NCI-H1930 (cell line): ENCODE measurements at places on chromosomes 11 and 22.

DNA sequence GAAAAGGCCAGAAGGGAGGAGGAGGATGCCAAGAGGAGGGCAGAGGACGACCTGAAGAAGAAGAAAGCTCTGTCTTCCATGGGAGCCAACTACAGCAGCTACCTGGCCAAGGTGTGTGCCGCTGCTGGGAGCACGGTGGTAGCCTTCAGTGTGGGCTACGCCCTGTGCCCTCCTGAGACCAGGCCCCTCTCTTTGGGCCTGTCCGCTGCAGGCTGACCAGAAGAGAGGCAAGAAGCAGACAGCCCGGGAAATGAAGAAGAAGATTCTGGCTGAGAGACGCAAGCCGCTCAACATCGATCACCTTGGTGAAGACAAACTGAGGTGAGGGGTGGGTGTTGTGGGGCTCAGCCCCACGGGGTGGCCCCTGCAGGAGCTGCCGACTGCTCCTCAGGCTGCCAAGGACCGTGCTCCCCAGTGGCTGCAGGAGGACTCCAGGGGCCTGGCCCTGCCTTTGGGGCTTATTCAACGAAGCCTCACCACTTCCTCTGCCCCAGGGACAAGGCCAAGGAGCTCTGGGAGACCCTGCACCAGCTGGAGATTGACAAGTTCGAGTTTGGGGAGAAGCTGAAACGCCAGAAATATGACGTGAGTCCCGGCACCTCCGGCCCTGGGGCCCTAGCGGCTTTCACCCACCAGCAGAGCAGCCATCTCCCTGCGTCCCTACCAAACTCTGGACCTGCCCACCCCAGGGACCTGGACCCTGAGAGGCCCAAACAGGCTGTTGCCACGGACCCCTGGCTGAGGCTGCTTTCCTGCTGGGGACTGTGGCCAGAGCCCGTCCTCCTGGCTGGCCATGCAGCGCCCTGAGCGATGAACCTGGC lies 12.6 kb upstream of the MRPL23 start:
- no peak for DNase-seq

DNA sequence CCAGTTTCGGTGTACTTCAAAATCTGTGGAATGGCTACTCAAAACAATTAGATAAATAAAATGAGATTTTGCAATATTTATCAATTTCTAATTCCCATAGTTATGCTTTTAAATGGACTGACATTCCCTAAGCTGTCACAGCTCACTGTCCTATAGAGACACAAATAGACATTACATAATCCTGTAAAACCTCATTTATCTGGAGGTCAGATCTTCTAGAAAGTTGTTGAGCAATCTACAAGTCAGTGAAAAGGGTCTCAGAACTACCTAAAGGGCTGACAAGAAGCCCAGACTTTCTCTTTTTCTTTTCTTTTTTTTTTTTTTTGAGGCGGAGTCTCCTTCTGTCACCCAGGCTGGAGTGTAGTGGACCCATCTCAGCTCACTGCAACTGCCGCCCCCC lies 12.0 kb downstream of the ALG8 start:
- DNase-seq, result no peak

- DNase-seq, result no peak
These were observed 23.2 kb upstream of the BIRC3 start for GRCh38 chr11:102293873-102294601.

DNA sequence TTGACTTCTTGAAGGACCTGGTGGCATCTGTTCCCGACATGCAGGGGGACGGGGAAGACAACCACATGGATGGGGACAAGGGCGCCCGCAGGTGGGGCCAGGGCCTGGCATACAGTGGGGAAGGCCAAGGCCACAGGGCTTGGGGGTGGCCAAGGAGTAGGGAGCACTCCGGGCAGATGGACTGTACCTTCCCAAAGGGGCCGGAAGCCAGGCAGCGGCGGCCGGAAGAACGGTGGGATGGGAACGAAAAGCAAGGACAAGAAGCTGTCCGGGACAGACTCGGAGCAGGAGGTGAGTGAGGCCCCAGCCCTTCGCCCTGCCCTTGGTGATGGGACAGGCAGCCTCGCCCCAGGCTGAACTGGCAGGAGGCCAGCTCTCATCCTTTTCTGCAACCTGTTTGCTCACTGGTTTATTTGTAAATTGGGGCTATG lies 1.2 kb downstream of the DRAP1 start:
- no peak for DNase-seq

DNA sequence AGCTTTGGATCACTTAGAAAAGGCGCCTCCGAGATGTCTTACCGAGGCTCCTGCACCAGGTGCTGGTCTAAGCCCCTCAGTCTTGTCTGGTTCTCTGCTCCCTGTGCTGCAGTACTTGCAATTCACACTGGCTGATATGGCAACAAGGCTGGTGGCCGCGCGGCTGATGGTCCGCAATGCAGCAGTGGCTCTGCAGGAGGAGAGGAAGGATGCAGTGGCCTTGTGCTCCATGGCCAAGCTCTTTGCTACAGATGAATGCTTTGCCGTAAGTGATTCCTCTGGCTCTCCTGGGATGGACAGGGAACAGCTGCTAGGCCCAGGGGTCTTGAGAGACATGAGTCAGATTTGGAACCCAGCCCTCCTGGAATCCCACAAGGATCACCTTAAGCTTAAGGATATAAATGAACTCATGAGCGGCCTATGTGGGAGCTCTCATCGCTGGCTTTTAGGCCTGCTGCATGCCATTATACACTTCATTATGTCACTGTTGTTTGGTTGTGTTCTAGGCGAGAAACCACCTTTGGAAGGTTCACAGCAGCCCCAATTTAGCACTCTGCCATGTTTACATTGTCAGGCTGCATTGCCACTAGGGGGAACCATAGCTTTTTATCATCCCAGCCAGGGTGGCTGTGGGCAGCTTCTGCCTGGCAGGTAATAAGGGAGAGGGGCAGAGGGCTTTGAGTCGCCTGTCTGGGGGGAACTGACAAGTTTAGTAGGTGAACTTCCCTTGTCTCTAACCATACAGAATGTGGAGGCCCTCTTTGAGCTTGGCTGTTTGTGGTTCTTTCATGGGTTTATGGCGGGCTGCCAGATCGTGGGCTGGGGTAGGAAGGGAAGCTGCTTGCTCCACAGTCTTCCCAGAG lies 8.5 kb downstream of the ACAD8 start:
- DNase-seq, result peak; percentile 19

DNA sequence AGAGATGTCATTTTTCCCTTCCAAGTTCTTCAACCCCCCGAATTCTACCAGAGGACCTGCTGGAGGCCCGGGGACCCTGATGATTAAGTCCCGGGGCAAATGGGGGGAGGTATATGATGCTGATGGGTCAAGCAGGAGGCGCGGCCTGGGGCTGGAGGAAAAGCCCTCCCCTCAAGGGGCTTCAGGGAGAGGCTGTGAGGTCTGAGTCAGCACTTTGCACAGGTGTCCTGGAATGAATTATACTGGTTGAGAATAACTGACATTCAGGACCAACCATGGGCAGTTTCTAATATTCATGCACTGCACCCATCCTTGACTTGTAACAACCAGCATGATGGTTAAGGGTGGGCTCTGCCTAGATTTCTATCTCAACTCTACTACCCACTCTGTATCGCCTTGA lies 146.8 kb upstream of the SYT13 start:
- DNase-seq, result no peak

GRCh38 chr11:10379871-10380568 lies 75.0 kb upstream of the AMPD3 start:
- no peak for DNase-seq

GRCh38 chr11:119530509-119530908 lies 107.5 kb upstream of the THY1 start:
- no peak for DNase-seq

- no peak for DNase-seq
These were observed 5.2 kb upstream of the ZP1 start for GRCh38 chr11:60862171-60862570.

GRCh38 chr11:81359476-81359875 lies 1374.2 kb downstream of the FAM181B start:
- DNase-seq, result no peak

DNA sequence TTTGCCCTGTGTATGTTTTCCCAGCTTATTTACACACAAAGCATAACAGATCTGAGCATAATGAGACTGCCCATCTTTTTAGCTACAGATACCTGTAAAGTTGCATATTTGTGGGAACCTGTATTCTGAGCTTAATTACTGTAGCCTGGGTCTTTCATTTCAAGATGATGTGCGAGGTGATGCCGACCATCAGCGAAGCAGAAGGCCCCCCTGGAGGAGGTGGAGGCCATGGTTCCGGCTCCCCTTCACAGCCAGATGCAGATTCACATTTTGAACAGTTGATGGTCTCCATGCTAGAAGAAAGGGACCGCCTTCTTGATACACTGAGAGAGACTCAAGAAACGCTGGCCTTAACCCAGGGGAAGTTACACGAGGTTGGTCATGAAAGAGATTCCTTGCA lies 1.5 kb downstream of the PPFIA1 start:
- no peak for DNase-seq

DNA sequence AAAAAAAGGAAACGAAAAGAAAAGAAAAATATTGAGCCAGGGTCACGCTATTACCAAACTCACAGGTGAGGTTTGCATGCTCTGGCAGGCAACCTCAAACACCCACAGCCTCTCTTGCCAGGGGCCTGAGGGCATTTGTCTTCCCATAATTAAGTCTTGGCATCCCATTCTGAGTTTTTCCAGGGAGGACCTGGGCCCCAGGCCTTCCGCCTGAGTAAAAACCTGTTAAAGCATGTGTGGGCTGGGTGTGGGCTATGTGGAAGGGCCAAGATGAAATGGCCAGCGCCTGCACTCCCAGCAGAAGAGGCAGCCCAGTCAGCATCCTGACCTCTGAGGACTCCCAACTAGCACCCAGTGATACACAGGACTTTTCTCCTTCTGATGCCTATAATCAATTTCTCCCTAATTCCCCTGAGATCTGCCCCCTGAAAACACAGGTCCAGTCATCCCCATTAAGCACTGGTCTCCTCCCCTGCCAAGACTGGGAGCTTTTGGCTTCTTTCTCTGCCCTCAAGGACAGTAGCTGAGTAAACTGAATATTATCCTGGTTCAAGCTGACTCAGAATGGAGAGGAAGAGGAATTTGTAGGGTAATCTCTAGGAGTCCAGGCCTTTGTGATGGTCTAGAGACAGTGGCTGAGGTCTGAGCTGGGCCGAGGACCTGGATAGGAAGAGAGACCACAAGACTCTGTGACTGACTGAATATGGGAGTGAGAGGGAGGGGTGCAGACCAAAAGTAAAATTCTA lies 35.6 kb upstream of the ACER3 start:
- DNase-seq, result no peak

- DNase-seq, result no peak
These were observed 55.9 kb downstream of the CERK start for GRCh38 chr22:46682011-46682731.

- no peak for DNase-seq
These were observed 116.7 kb downstream of the MN1 start for GRCh38 chr22:27684901-27685300.

GRCh38 chr11:55345306-55345705 lies 2.3 kb downstream of the OR4A16 start:
- DNase-seq, result no peak

GRCh38 chr11:119055901-119056300 lies 1.1 kb downstream of the HYOU1 start:
- DNase-seq, result no peak

DNA sequence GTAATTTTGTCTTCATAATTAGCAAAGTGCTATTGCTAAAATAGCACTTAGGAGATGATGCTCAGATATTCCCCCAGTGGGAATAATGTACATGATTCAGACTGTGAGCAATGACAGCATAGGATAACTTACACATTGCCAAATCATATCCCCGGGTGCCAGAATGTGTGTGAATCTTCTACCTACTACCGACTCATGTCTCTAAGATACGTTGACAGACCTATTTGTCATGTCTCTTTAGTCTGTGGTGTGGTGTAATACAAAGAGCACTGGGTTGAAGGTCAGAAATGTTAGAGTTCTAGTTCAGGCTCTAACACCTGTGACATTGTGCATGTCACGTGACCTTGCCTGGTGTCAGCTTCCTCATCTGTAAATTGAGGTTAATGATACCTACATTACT lies 31.0 kb upstream of the PICALM start:
- no peak for DNase-seq

DNA sequence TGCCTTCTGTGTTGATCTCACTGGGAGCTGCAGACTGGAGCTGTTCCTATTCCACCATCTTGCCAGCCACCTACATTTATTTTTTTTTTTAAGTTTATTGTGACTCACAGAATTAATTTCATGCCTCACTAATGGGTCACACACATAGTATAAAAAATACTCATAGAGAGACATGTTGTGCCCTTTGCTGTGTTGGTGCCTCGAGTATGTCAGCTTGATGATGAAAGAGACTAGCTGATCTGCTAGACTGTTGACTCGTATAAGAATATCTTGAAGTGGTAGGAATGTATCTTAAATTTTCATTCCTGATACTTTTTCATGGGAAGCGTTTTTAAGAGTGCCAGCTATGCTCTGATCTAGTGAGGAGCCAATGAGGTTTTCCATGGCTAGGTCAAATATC lies 28.6 kb upstream of the AMPD3 start:
- no peak for DNase-seq

DNA sequence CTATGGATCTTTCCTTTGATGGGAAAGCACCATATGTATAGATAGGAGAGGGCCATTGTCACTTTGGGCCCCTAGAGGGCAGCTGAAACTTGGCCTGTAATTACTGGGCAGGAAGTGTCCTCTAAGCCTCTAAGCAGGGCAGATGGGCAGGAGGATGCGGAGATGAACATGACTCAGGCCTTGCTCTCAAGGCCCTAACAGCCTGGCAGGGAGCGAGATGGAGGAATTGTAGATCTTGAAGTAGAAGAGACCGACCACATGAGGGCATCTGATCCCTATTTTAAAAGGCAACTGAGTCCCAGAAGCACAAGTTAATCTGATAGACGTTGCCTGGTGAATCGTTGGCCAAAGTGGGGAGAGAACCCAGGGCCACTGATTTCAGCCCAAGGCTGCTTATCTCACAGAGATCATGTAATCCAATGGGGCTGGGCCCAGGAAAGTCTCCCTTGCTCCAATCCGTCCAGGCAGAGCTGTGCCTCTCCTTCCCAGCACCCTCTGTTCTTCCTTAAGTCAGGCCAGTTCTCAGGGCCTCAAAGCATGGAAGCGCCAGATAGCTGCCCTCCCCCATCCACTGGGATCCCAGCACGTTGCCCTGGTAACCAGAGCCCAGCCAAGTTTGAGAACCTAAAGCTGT lies 2.5 kb upstream of the SEPTIN3 start:
- DNase-seq, result no peak

GRCh38 chr11:61477727-61478148 lies 30.8 kb upstream of the LRRC10B start:
- peak; percentile 31 for DNase-seq

DNA sequence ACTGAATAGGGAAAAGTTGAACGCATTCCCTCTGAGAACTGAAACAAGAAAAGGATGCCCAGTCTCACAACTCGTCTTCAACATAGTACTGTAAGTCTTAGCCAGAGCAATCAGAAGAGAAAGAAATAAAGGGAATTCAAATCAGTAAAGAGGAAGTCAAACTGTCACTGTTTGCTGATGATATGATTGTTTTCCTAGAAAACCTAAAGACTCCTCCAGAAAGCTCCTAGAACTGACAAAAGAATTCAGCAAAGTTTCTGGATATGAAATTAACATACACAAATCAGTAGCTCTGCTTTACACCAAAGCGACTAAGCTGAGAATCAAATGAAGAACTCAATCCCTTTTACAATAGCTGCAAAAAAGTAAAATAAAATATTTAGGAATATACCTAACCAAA lies 471.2 kb upstream of the CNTN5 start:
- no peak for DNase-seq
